ENCODE measurements at places on chromosomes 11 and 22.

DNA sequence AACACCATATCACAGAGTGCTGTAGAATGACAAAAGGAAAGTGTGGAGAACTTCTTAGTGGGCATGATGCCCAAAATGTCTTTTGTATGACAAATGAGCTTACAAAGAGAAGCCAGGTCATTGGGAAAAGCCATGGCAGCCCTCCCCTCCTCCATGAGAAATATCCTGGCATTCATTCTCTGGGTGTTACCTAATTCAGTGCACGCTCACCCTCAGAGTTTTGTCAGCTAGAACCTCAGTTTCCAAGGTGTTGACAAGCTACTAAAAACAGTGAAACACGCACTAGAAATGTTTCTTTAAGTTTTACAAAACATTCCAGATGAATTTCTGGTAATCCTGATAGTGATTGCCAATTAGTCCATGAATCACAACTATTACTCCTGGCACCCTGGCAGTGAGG is 105.4 kb upstream of the FSHB start:
- DNase-seq: peak; percentile 67

DNA sequence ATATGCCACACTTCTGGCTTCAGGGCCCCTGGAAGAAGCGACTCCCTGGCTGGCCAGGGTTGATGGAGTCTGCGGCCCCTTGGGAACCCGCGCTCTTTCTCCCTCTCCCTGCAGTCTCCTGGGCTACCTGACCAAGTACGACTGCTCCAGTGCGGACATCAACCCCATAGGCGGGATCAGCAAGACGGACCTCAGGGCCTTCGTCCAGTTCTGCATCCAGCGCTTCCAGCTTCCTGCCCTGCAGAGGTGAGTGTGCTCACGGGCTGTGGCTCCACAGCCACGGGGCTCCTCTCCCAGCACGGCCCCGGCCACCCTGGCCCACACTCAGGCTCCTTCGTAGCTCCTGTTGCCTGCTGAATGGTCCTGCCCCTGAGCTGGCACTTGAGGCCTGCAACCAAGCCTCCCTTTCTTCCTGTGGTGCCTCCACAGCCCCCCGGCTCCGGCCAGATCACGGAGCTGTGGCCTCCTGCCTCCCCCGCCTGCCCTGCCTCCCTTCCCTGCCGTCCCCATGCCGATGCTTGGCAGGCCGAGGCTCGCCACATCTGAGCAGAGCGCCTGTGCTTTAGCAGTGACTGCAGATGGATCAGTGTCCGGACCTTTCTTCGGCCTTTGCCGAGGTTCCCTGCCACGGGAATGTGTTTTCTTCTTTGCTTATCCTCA is 36.2 kb upstream of the KRTAP5-7 start:
- no peak for DNase-seq

DNA sequence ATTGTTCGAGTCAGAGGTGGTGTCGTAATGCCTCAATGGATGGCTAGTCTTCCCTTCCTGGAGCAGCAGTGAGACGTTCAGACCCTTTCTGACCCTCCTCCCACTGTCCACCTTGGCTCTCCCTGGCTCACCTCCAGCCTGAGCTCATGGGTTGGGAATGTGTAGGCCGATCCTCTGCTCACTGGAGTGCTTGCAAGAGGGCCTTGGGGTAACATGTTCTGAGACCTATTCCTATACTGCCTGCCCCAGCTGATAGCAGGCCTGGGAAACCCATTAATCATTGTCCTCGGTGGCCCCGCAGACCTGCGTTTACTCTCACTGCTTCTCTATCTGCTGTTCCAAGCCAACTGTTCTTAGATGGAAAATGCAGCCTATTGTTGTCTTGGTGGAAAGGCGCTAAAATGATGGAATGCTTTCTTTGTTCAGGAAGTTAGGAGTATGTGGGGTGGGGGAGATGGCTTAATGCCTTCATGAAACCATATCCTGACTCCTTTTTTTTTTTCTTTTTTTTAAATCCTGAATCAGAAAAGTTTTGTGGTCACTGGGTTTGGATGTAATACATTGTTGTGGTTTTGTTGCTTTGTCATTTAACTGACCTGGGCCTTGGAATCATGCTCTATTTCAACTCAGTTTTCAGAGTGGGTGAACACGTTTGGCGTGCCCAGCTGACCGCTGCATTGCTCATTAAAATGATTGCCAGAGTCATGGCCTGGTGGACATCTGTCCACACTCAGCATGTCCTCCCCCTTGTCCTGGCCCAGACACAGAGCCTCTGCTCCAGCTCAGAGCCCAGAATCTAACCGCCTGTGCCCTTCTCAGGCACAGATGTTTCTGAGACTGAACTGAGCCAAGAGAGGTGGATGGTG is 72.5 kb downstream of the MICAL2 start:
- peak; percentile 99 for DNase-seq

GRCh38 chr22:45742866-45743450 is 71.3 kb downstream of the ATXN10 start:
- DNase-seq: peak; percentile 76

DNA sequence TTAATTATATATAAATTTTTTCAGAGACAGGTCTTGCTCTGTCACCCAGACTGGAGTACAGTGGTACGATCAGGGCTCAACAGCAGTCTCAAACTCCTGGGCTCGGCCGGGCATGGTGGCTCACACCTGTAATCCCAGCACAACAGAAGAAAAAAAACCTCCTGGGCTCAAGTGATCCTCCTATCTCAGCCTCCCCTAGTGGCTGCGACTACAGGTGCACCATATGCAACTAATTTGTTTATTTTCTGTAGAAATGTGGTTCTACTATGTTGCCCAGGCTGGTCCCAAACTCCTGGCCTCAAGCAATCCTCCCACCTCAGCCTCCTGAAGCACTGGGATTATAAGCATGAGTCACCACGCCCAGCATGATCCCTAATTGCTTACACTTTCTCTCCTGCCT is 56.1 kb upstream of the SLC35C1 start:
- DNase-seq: no peak

DNA sequence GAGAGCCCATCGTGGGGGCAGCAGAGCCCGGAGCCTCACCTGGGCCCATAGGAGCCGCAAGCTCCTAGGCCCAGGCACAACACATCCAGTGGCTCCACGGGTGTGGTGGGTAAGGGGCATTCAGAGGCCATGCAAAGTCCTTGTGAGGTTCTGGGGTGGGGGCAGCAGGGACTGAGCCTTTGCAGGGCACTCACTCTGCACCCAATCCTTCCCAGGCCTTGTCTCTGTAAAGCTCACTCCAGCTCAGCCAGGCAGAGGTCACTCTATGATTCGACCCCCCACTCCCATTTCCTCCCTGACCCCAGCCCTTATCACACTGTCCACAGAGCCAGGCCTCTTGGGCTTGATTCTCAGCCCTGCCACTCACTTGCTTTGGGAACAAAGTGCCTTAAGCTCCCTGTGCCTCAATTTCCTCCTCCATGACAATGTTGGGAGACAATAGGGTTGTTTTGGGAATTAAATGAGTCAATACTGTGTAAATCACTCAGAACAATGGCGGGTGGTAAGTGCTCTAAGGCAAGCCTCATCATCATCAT is 46.6 kb downstream of the LRRC32 start:
- no peak for DNase-seq

- DNase-seq: no peak
Measured at GRCh38 chr22:29167032-29167911, 38.4 kb upstream of the EMID1 start.

DNA sequence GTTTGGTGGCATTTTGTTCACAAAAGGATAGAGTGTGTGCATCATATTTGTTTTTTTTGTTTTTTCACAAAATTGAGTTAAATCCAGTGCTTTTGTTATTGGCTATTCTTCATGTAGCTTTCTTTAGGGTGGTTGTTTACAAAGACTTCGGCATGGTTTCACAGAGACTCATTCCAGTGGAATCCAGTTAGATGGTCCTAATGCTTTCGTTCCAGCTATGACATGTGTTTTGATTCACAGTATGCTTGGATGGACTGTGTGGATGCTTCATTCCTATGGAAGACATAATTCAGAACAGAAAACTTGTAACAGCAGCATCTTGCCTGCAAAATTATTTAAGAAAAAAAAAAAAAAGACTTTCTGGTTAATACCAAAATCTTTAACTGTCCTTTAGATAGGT is 97.9 kb downstream of the PDHX start:
- peak; percentile 97 for DNase-seq

- peak; percentile 34 for DNase-seq
Measured at GRCh38 chr11:118437208-118438125, 1.2 kb downstream of the KMT2A start.

DNA sequence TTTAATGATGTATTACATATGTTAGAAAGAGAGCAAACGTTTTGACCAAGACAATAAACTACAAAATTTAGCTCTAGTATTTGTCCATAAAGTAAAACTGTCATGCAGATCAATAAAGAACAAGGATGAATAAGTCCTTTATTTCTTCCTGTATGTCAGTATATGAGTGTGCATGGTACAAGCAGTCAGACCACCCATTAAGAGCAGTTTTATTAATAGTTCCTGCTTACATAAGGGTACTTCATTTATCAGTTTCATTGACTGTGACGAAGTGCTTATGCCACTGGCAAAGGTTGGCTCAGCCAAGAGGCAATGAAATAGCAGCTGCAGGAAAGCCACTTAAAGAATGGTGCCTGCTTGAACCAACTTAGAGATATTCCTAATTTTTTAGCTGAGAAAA is 913.0 kb upstream of the CNTN5 start:
- no peak for DNase-seq

DNA sequence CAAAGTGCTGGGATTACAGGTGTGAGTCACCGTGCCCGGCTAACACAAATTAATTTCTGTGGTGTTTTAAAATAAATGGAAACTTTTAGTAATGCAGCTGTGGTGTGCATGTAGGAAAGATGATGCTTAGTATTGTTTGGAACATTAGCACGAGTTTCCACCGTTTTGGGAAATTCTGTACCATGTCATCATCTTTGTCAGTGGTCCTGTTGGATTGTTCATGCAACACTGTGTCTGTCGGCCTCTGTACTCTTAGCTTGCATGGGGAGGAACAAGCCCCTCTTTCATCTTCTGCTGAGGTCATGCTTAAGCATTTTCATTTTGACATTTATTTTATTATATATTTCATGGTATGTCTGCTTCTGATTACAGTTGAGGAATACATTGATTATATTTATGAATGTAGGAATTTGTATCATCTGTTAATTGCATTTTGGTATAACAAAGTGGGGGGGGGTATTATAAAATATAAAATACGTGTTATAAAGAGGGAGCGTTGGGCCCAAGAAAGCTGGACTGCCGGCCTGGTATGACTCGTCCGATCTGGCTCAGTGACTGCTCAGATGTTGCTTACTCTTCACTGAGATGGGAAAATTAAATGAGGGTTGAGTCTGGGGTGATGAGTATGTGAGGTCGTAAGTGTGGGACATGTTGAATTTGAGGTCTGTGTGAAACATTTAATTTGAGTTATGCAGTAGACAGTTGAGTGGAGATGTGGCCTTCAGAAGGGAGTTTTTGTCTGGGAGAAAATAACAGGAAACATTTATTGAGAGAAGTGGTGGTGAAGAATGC is 28.7 kb downstream of the CECR2 start:
- DNase-seq: no peak

Measured in AG10803 (cell line).